D721Med (cell line): ENCODE measurements at places on chromosomes 6 and 20.

DNA sequence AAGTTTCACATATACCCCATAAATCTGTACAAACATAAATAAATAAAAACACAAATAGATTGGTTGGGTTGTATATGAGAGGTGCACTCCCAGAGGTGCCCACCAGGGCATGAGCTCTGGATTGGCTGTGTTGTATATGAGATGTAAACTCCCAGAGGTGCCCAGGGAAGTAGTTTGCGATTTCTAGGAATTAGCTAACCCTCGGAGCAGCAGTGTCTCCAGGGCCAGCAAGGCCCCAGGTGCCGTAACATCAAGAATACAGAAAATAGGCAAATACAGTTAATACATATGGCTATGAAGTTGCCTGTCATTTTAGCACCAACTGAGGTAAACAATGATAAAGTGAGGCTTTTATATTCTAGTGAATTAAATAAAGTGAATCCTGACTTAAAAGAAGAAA lies 5.4 kb upstream of the GINM1 start:
- DNase-seq: no peak

- no peak for DNase-seq
These were observed 26.2 kb upstream of the SRF start for GRCh38 chr6:43144879-43145278.

DNA sequence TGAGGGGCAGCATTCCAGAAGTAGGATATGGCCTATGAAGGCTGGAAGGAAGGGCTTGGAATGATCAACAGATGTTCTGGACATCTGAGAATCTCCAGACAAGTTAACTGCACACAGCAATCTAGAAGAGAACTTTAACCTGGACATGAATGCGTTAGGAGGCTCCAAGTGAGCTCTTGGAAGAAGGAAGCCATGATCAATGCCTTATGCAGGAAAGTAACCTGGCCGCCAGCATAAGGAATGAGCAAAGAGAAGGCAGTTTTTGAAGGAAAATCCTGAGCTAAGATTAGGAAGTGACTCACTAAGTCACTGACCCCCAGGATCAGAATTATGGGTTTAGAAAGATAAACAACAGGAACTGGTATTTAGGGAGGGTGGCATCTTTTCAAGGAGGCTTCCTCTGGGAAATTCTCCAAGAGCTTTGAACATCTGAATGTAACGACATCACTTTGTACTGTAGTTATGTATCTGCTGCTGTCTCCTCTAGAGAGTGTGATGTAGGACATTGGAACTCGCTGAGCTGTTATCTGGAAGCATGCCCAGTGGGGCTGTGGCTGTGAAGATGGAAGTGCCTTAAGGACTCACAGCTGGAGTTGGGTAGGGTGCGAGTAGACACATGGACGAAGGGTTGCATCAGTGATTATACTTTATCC lies 236.8 kb downstream of the PACRG start:
- no peak for DNase-seq

GRCh38 chr6:11909696-11910132 lies 102.4 kb upstream of the HIVEP1 start:
- DNase-seq: no peak

DNA sequence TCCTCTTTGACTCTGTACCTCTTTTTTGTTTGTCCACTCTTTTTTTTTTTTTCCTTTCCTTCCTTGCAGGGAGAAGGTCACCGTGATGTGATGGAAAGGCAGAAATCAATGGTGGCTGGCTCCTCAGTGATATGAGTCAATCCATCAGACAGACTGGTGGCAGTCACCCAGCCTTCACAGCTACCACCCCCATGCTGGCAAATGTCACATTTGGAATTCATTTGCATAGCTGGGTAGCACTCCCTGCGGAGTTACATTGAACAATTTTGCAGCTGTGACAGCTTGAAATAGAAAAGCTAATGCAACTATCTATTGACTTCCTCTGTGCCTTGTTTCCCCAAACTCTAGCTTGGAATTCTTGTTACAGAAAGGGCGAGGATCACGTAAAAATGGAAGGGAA lies 668.4 kb downstream of the C6orf118 start:
- DNase-seq: no peak

- DNase-seq: no peak
These were observed 14.1 kb downstream of the KIZ start for GRCh38 chr20:21139881-21140566.

DNA sequence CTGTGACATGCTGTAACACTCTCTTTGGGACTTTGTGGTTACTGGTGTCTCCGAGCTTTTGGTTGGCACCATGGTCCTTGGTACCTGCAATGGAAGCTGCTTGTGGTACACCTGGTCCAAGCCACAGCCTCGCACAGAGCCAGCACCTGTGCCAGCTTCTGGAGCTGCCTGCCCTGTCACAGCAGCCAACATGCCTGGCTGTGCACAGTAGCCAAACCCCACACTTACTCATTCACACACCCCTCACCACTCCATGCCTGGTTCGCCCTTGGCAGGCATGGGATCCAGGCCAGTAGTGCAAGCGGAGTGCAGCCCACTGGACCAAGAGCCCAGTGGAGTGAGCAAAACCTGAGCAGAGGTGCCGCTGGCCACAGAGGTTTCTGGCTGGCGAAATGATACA lies 459.9 kb downstream of the TBC1D32 start:
- DNase-seq: no peak

DNA sequence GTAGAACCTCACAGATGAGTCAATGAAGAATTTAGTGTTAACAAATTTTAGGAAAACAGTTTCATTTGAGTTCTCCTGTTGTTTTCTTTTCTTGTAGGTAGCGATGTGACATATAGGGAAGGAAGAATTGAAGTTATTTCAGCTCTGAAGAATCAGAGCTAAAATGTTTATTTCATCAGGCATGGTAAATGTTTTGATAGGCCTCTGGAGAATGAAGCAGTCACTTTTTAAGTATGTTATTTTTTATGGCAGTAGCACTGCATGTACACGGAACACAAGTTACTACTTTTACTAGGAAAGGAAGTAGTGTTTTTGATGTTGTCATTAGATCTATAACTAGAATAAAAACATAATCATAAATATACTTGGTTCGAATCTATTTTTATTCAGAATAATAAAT lies 1357.3 kb upstream of the CITED2 start:
- no peak for DNase-seq

DNA sequence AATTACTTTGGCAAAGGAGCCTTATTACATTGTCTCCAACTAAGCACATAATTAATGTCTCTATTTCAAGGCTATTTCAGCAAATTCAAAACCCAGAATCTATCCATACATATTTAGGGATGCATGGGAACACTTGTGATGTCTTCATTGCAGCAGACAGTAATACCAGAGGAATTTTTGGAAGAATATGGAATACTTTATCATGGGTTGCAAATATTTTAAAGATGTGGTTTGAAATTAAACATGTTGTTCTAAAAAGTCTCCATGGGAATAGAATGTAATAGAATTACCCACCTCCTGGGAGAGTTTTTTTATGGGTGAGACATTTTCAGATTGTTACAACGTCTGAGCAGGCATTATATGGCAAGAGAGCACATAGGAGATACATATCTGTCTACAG lies 170.8 kb downstream of the KCNQ5 start:
- no peak for DNase-seq

DNA sequence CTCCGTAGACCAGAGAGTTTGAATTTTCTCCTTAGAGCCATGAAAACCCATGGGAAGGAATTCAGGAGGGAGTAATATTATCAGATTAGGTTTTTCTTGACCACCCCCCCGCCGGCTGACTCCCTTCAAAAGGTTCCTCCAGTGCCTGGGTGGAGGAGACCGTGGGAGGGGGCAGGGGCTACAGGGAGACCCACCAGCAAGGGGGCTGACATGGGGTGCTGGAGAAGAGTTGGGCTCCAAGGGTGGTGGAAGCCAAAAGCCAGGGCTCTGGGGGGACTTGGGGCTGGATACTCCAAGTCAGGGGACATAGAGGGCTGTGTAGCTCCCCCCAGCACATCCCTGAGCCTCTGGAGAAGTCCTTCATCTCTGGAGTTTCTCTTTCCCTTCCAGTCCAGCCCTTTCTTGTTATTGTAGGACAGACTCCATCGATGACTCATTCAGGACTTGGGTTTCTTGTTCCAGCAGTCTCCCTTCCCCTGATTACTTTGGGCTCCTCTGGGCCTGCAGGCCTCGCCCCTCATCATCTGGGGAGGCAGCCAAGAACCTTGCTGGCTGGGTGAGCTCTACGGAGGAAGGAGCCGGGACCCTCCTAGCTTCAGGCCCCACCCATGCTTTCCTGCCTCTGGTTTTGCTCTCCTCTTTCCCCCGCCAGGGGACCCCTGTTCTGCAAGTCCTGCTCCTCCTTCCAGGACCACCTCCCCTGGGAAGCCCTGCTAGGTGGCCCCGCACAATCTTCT lies 10.5 kb upstream of the KIAA1755 start:
- no peak for DNase-seq

DNA sequence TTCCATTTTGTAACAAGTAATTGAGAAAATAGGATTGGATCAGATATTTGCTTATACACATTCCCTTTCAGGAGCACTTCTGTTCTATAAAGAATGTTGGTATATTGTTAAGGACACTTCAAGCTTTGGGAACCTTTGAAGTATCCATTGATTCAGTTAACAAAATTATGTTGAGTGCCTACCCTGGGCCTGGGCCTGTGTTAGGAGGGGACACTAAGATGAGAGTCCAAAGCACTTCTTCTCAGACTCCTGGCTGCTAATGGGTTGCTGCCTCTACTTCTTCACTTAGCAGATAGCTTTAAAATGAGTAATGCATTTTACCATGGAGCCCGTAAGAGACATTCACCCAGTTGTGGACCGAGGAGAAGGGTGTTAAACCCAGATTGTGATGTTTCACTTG lies 40.3 kb downstream of the PTPN1 start:
- DNase-seq: no peak

DNA sequence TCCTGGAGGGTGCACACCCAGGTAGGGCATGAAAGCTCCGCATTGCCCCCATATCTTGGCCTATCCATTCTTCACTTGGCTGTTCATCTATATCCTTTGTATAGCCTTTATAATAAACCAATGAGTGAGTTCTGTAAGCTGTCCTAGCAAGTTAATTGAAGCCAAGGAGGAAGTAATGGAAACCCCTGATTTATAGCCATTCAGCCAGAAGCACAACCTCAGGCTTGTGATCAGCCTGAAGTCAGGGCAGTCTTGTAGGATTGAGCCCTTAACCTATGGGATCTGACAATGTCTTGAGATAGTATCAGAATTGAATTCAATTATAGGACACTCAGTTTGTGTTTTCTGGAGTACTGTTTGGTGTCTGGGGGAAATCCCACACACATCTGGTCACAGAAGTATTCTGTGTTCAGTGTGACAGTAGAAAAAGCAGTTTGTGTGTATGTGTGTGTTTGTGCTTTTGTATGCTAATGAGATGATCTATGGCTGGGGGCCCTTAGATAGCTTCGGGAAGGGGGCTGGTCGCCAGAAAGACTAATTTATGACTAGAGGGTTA lies 5.7 kb downstream of the NT5E start:
- no peak for DNase-seq

DNA sequence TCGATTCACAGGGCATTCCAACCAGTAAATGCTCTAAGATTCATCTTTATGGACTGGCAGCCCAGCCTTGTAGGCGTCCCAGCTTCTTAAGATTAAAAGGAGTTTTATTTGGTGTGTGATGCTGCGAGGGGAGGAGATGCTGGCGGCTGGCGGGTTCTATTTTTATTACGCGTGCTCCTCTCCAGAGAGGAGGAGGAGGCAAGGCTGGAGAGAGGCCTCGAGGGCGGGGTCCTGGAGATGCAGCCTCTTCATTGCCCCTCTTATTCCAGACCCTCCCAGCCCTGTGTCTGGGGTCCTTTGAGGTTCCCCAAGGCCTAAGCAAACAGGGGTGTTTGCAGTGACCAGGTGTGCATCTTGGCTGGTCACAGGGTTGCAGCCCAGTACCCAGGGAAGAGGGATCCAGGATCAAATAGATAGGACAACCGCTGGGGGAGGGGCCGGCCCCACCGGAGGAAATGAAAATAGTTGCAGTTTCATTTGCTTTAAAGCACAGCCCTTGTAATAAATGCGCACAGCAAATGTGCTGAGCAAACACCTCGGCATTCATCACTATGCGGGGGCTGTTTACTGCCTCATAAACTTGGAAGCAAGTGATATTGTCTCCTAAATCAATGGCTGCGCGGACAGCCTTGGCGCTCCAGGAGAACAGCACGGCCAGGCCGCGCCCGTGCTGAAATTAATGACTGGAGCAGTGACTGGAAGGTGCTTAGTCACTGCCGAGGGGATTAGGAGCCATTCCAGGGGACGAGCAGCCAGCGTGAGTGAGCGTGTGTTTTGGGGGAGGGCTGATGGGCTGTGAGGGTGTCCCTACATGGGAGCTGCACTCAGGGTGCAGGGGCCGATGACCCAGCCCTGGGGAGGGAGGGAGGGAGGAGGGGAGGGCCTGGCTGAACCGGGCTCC lies 83.0 kb downstream of the TMEM242 start:
- peak; percentile 37 for DNase-seq

DNA sequence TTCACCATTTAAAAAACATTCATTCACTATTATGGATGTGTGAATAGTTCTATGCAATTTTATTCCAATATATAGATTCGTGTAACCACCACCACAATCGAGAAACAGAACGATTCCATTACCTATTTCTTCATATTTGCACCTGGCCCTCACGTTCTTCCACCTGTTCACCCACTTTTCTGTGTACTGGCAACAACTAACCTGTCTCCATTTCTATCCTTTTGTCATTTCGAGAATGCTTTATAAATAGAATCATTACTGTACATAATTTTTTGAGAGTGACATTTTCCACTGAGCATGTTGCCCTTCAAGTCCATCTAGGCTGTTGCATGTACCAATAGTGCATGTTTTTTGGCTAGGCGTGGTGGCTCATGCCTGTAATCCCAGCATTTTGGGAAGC lies 23.2 kb upstream of the STX11 start:
- DNase-seq: no peak

DNA sequence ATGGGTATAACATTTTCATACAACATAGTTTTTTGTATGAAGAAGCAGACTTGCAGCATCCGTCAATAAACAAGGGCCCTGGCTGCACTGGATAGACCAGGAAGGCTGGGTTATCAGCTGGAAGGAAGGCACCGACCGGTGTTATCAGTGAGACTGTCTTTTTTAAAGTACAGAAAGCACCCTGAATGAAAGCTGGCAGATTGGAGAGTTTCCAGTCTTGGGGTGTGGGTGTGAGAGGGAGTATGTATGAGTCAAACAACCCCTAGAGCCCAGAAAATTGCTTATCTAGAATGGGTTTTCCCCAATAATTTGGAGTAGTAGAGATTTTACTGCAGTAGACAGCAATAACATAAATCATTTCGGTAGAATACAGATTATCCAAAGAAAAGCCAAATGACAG lies 42.4 kb downstream of the TXLNB start:
- DNase-seq: no peak

GRCh38 chr6:104648347-104648746 lies 211.4 kb downstream of the HACE1 start:
- DNase-seq: no peak

DNA sequence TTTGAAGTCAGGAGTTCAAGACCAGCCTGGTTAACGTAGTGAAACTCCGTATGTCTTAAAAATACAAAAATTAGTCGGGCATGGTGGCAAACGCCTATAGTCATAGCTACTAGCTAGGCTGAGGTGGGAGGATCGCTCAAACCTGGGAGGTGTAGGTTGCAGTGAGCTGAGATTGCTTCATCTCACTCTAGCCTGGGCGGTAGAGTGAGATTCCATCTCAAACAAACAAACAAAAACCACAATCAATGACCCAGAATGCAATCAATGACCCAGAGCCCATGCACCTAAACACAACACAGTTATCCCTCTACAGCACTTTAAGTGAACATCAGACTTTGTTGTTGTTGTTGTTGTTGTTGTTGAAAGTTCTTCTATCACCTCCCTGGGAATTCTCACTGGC lies 77.9 kb downstream of the MYB start:
- DNase-seq: no peak
